ENCODE measurements at places on chromosomes 5 and 9.

DNA sequence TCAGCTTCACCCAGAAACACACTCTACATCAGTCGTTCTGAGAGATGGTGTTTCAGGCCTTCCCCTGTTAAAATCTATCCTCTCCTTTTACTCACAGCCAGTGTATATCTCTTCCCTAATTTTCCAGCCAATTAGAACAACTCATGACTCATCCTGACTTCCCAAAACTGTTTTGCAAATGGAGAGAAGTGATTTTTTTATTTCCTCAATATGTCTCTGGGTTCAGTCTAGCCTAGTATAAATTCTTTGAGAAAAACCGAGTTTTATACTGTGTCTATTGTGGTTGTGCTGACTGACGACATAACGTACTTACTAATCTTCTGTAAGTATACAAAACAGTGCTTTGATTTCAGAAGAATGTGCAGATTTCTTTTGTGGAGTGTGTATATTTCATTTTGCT is 28.4 kb upstream of the CAST start:
- no peak for DNase-seq

DNA sequence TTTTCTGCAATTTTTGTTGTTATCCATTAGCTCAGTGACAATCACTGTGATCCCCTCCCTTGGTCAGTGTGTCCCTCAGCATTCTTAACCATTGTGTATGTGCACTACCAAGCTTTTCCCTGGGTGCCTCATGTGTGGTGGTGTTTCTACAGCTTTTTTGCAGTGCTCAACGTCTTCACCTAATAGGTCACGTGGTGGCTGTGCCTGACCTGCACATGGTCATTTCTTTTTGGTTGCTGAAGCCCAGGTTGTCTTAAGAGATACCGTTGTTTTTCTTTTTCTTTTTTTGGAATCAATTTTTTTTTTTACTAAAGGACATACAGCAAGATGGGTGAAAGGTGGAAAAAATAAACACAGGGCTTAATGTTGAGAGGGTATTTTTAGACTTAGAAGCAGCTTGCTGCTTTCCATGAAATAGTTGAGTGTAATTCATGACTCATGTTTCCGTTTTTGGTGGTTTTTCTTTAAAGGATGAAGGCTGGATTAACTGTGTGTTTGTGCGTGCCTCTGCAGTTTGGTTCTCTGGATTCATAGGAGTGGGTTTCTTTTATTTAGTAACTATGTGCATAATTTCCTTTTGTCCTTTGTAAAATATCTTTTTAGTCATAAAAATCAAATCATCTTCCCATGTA is 22.2 kb downstream of the SH3GL2 start:
- DNase-seq: no peak

GRCh38 chr5:139378941-139379361 is 4.1 kb downstream of the SLC23A1 start:
- DNase-seq: no peak

DNA sequence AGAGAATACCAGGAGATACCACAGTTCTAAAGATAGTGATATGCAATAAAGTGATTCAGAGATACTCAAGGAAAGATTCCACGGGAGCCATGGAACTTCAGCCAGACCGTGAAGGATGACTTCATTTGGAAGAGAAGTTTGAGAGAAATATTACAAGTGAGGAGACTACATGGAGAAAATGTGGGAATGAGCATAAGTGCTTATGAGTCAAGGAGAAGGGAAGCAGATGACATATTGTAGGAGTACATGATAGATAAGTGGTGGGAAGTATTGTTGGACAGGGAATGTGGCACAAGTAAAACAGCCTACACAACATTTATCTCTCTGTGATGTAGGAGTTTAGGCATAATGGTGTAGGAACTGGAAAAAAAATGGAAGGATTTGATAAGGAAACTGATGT is 122.1 kb upstream of the FBXL17 start:
- no peak for DNase-seq

- no peak for DNase-seq
Measured at GRCh38 chr5:50653946-50654345, 12.5 kb upstream of the PARP8 start.

DNA sequence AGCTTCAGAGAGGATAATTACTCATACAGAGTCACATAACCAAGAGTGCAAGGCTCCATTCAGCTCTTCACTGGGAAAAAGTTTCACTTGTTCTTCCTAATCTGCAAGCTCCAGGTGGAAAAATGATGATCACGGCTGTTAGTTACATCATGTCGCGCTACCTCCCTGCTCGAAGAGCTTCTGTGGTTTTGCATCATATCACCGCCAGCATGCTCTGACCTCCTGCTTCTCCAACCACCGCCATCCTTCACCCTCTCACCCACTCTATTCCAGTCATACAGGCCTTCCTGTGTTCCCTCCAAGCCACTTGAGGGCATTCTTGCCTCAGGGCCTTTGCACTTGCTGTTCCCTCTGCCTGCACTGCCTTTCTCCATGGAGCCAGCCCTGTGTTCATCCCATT is 47.1 kb downstream of the COL27A1 start:
- no peak for DNase-seq

DNA sequence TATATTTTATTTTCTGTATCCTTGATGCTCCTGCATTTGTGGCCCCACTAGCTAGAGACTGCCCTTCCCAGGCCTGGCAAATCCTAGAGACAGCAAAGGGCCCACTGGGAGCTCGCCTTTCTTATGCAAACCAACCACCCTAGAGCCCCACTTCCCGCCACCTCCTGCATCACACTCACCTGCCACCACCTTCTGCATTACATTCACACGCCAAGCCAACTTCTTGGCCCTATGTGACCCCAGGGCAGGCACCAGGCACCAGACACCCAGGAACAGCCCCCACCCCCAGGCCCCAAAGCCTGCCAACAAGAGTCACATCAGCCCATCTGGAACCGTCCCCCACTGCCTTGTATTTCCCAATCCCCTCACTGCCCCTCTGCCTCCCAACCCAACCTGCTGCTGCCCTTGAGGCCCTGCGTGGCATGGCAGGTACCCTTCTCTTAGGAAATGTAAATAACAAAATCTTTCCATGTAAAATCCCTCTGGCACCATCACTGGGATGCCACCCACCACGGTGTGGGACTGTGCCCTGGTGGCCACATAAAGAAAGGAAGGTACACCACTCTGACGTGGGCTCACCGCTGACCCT is 22.0 kb downstream of the ROR2 start:
- DNase-seq: no peak

- DNase-seq: no peak
Measured at GRCh38 chr5:151248651-151249050, 4.3 kb upstream of the GM2A start.

GRCh38 chr9:110995420-110996340 is 42.6 kb downstream of the LPAR1 start:
- no peak for DNase-seq

GRCh38 chr9:90706230-90706629 is 63.6 kb upstream of the DIRAS2 start:
- no peak for DNase-seq

- DNase-seq: no peak
Measured at GRCh38 chr5:80357671-80358070, 37.9 kb downstream of the SPZ1 start.

- DNase-seq: no peak
Measured at GRCh38 chr5:107393851-107394250, 276.9 kb downstream of the EFNA5 start.
